Choroid plexus epithelial cell (primary cell): ENCODE measurements at places on chromosomes 4 and X.

- no peak for DNase-seq
Observed at GRCh38 chr4:176981074-176981473, 188.4 kb upstream of the VEGFC start.

DNA sequence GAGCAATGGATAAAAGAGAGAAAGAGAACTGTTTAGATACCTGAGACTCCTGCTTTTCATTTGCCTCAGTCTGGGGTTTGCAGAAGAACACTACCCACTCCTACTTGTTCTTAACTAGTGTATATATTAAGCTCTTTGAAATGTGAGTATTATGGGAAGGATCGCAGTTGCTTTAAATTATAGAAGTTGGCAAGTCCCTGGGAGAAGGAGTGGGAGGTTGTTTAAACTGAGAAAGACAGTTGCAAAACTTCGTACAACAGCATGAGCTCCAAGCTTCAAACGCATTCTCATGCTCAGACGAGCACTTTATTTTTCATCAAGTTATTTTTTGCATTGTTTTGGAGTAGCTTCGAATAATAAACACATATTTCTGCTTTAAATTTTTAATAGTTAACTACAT is 88.1 kb upstream of the C1QTNF7 start:
- peak; percentile 57 for DNase-seq

DNA sequence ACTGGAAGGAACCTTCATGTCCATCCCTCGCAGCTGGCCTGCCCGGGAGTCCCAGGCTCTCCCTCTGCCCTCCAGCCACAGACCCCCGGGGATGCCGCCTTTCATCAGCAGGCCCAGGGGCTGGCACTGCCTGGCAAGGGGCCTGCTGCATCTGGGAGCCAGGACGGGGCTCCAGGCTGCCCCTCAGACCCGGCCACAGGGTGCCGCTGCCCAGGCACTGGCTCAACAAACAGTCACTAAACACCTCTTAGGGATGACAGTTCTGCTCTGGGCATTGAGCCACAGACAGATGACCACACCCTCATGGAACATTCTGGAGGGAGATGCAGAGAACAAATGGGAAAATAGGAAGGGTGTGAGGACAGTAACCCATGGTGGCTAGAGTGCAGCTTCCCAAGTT is 109.3 kb downstream of the HMX1 start:
- DNase-seq, result no peak

DNA sequence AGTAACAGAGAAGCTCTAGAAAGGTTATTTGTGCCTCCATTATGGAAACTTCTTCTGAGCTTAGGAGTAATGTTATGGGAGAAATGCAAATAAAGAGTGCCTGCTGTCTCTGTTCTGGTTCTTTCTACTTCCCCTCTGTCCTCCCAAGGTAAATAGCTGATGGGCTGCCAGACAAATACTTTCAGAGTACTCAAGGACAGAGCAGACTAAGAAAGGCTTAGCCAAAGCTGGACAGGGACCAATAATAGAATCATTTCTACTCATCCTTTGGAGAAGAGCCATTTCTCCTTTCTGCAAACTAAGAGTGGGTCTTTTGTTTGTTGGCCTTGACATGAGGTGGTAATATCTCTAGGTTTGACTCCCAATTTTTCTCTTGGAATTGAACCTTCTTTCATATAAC is 136.1 kb downstream of the MID1IP1 start:
- no peak for DNase-seq

- DNase-seq, result peak; percentile 6
Observed at GRCh38 chr4:174713181-174713580, 115.9 kb downstream of the GLRA3 start.

DNA sequence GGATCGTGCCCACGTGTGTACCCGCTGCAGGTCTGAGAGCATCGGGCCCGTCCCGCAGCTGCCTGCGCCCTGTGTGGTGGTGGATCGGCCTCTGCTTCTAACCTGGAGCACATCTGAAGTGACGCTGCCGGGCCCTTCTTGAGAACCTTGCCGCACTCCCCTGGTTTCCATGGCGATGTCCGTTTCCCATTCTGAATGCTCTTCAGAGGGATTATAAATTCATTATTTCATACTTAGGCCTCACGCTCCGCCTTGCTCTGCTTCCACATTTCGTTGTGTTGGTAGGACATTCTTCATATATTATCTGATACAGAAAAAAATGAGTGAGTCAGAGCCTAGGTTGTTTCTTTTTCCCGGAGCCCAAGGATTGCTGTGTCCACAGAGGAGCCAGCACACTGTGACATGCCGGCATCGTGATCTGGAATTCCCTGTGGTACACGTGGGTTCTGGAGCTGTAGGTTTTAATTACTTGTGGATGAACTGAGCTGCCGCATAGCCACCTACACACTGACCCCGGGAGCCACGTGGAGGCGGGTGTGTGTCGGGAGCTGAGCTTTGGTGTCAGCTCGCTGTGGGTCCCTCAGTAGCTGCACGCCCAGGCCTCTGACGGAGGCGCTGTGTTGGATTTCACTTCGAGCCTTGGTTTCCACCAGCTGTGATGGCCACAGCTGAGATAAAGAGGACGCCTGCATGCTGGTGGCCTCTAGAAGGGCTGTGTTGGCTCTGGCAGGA is 63.4 kb downstream of the PSAPL1 start:
- peak; percentile 53 for DNase-seq

DNA sequence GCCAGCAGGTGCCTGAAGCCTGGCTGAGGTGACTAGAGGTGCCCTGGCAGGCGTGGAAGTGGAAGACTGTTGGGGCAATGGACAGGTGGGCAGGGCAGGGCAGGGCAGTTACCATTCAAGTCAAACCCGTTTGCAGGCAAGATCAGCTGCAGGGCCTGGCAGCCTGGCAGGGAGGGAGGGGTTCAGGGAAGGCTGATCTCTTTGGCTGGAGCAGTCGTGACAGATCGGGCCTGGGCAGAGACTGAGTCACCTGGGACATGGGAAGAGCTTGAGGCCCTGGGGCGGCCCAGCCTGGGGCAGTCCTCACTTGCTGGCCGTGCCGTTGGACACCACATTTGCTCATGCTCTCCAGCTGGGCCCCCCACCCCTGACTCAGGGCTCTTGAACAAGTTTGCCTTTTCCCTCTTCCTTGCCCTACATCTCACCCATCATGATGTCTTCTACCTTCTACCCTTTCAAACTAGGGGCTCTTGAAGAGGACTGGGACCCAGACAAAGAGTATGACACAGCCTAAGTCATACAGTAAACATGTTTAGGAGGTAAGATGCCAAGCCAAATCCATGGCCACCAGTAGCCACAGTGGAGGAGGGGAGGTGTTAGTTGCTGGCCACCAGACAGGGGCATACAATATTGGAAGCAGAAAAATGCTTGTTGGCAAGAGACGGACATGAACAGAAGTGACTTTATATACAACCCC is 2.0 kb upstream of the ZNF185 start:
- no peak for DNase-seq

GRCh38 chrX:39477762-39478120 is 620.0 kb downstream of the BCOR start:
- DNase-seq, result no peak

DNA sequence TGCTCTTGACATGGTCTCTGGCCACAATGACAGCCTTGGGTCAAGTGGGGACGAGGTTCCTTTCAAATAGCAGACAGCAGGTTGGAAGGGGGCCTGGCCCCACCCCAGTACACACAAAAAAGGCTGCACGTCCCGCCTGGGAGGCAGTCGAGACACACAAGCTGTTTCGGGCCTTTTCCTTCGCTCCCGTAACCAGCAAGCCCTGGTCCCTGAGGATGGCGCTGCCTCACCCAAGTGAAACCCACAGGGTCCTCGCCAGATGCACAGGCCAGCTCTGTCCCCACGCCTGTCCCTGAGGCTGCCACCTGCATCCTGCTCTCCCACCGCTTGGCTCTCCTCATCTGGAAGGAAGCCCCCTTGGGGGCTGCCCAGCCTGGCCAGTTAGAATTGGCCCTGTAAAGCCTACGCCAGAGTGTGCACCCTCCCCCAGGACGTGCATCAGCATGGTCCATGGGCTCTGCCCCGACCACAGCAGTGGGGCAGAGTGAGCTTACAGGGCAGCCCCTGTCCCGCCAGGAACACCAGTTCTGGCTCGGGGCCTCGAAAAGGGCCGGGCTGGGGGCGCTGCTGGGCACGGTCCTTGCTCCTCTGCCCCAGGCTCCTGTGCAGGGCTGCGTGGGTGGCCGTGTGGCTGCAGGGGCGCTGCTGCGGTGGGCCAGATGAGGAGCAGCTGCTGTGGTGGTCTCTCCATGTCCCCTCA is 2.0 kb downstream of the CPLX1 start:
- no peak for DNase-seq

DNA sequence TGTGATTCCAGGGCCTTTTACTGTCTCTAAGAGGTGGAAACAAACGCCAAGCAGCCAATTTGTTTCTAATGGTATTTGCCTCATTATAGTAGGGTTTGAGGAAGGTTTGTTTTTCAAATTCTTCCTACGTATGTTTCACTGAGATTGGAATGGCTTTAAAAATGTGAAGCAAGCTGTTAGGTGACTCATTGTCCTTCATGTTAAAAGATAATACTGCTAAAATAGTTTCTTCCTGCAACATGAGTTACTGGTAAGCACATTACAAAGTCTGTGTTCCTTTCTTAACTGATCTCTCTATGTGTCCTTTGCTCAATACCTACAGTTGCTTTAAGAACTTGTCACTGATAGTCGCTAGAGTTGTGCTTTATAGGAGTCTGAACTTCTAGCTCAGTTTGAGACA is 1183.9 kb downstream of the RPA4 start:
- peak; percentile 61 for DNase-seq

DNA sequence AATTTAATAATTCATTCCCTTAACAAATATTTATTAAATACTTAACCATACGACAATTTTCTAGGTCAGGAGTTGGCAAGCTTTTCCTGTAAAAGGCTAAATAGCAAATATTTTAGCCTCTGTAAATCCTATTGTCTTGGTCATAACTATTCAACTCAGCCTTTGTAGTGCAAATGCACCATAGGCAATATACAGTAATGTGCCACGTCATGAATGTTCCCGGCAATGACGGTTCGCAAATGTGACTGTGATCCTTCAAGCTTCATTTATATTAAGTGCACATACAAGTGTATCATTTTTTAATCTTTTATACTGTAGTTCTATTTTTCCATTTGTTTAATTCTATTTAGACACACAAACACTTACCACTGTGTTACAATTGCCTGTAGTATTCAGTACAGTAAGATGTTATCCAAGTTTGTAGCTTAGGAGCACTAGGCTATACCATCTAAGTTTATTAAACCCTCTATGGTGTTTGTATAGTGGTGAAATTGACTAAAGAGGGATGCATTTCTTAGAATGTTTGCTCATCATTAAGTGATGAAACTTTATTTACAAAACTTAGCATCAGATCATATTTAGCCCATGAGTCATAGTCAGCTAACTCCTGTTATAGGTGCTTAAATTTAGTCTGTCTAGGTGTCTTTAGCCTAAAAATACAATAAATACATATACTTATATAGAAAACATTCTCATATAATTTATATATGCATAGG is 553.6 kb downstream of the STPG2 start:
- no peak for DNase-seq

GRCh38 chr4:98686847-98687246 is 28.4 kb upstream of the TSPAN5 start:
- DNase-seq, result no peak

- no peak for DNase-seq
Observed at GRCh38 chr4:185546335-185546734, 11.0 kb upstream of the PDLIM3 start.

GRCh38 chr4:185145572-185145971 is 2.5 kb downstream of the SLC25A4 start:
- peak; percentile 11 for DNase-seq

DNA sequence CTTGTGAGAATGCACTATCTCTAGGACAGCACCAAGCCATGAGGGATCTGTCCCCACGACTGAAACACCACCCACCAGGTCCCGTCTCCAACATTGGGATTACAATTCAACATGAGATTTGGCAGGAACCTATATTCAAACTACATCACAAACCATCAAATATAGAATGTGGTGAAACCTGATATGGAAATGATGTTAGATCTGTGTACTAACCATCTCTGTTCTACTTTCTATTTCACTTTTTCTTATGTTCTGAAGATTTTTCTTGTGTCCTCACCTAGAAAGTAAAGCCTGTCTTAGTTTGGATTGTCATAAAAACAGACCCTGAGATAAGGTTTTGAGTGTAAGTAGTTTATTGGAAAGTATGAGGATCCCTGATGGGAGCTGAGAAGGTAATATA is 37.8 kb upstream of the TACR3 start:
- DNase-seq, result no peak

DNA sequence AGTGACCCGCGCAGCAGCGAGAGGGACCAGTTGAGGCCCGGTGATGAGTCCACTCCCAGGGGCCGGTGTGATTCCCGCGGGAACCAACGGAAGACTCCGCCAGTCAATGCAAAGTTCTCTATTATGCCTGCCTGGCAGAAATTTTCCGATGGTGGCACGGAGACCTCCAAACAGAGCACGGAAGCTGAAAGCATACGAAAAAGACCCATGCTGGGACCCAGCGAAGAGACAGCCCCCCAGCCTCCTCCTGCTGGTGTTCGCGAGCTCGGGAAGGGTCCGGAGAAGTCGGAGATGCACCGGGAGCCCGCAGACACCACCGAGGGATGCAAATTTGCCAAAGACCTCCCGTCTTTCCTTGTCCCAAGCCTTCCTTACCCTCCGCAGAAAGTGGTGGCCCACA is 71.7 kb downstream of the AASDH start:
- no peak for DNase-seq

GRCh38 chrX:119189595-119189994 is 46.5 kb upstream of the PGRMC1 start:
- DNase-seq, result peak; percentile 23

DNA sequence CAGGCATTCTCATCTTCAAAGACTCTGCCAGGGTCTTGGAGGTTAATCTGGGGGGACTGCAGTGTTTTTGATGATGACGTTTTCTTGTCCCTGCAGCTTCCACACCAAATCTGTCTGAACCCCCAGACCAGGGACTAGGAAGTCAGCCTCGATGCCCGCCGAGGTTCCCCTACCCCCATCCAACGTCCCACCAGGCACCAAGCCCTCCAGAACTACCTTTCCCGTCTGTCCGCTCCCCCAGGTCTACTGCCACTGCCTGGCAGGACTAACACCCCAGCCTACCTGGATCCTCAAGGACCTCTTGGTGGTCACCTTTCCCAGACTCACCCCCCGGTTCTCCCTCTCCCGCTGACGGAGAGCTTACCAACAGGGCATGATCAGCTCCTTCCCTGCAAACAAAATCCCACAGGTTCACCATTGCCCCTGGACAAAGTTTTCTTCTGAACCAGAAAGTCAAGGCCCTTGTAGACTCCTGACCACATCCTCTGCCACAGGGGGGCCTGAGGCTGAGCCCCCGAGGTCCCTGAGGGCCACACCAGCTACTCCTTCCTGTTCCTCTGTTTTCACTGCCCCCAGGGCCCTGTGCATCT is 40.9 kb downstream of the HMX1 start:
- DNase-seq, result no peak
